PC-3 (cell line): ENCODE measurements at places on chromosomes 5 and 9.

DNA sequence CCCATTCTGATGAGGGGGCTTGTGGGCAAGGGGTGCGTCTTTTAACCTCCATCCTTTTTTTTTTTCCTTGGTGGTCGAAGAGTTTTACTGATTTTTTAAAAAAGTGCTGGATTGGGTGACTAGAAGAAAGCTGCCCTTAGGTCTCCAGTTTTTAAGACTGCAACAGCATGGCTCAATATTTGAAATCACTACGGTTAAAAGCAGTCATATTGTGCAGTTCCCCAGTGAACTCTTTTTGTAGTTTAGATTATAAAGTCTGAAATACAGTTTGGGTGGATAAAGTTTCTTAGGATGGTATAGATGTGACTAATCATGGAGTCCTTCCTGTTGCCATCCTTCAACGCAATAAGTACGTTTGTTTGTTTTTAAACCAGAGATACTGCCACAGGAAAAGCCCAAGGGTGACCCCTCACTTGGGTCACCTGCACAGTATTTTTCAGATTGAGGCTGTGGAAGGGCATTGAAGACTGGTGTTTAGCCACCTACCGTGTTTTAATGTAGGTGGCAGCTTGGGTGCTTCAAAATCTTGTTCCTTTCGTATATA, 520 bp upstream of the DHFR start:
- DNase-seq: peak; percentile 22

GRCh38 chr9:5493679-5494511, 16.4 kb upstream of the PDCD1LG2 start:
- peak; percentile 83 for DNase-seq

- DNase-seq: peak; percentile 69
Observed at GRCh38 chr5:159965031-159965837, 43.7 kb upstream of the TTC1 start.

GRCh38 chr5:72692651-72693442, 123.6 kb upstream of the TNPO1 start:
- DNase-seq: no peak
